IMR-90 (cell line): ENCODE measurements at places on chromosomes 7 and 10. TPM values are rescaled to one million over a fixed set of nuclear protein-coding genes. Genes with fewer than 3 reads are reported as not detected.

- no peaks in the 10 kb centered on the region for H3K36me3 ChIP-seq
- no peaks in the 10 kb centered on the region for H3K4me1 ChIP-seq
- DNase-seq: no peak
- no peak overlapping the region for H3K27ac ChIP-seq
Observed at GRCh38 chr10:10959666-10960065, 58.0 kb upstream of the CELF2 start.

DNA sequence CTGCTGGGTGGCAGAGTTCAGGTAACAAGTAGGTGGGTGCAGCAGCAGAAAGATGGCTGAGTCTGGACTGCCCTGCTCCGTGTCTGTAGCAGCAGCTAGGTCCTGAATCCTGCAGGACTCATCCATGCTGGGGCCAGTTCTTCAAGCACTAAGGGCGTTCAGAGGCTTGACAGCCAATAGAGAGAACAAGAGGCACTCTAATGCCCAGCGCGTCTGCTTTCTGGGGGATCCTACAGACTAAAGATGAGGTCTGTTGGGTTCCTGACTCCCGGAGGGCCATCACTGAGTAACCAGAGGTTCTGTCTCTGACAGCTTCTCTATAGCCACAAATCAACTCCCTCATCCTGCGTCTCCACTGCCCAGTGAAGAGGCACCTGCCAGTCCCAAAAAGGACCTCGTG is 125.5 kb downstream of the PTPN20 start:
- 0 out of 2 replicates have a peak, but pooled peaks cover 2% of the 10 kb centered on the region for H3K4me1 ChIP-seq
- no peak for DNase-seq
- peaks cover 28% of the 10 kb centered on the region for H3K27me3 ChIP-seq
- no peaks in the 10 kb centered on the region for H3K36me3 ChIP-seq
- no peak overlapping the region for H3K4me3 ChIP-seq

- H3K4me3 ChIP-seq: no peak overlapping the region
- H3K4me1 ChIP-seq: peaks cover 27% of the 10 kb centered on the region
- peak overlapping the region; percentile 50 for H3K27ac ChIP-seq
- 0 out of 2 replicates have a peak, but pooled peaks cover 2% of the 10 kb centered on the region for H3K27me3 ChIP-seq
- peak; percentile 88 for DNase-seq
Observed at GRCh38 chr10:47402641-47403301, 18.7 kb upstream of the ZNF488 start.

- H3K27me3 ChIP-seq: no peaks in the 10 kb centered on the region
- no peak overlapping the region for H3K27ac ChIP-seq
- no peak for DNase-seq
Observed at GRCh38 chr10:121131426-121132265, 280.5 kb downstream of the WDR11 start.

GRCh38 chr10:58063861-58064480 is 203.7 kb downstream of the IPMK start:
- H3K27me3 ChIP-seq: peaks cover 3% of the 10 kb centered on the region; the same call in 1 of the 2 replicates
- no peak overlapping the region for H3K27ac ChIP-seq
- H3K4me3 ChIP-seq: no peak overlapping the region
- no peaks in the 10 kb centered on the region for H3K4me1 ChIP-seq
- no peak for DNase-seq

DNA sequence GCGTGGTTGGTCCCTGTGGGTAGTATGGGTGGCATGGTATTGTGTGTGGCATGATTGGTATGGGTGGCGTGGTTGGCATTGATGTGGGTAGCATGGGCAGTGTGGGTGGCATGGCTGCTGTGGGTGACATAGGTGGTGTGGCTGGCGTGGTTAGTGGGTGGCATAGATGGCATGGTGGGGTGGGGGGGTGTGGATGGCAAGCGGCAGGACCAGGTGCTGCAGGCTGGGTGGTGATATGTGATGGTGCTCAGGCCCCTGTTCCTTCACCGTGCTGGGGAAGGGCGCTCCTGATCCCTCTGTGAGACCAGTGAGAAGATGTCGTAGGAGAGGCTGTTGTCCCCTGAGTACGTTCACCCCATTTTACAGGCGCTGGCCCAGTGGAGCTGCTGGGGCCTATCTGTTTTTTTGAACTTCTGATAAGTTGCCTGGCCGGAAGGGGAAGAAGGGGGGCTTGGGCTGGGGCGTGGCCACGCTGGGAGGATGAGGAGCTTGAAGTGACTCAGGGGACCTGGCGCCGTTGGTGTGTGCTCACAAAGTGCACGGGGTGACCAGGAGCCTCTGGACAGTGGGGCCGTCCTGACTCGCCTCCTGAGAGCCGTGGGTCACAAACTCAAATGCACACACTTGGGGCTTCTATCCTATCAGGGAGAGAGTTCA is 17.5 kb downstream of the INPP5A start:
- no peaks in the 10 kb centered on the region for H3K27me3 ChIP-seq
- no peak for DNase-seq
- peaks cover 2% of the 10 kb centered on the region; the same call in 1 of the 2 replicates for H3K36me3 ChIP-seq
- no peak overlapping the region for H3K27ac ChIP-seq
- H3K4me1 ChIP-seq: no peaks in the 10 kb centered on the region
- no peak overlapping the region for H3K4me3 ChIP-seq

The LRIT2 gene
- total RNA-seq: not detected in 2 replicates

The KLLN gene
- 0.36 and 0.56 TPM in 2 replicates for total RNA-seq
